T-helper 22 cell (primary cell): ENCODE measurements at places on chromosomes 11 and 22.

GRCh38 chr11:131606811-131607335, 236.5 kb downstream of the NTM start:
- no peak for DNase-seq

GRCh38 chr11:87284306-87284705, 246.6 kb downstream of the TMEM135 start:
- DNase-seq, result no peak

- no peak for DNase-seq
Measured at GRCh38 chr11:10514709-10515108, 26.3 kb downstream of the RNF141 start.

DNA sequence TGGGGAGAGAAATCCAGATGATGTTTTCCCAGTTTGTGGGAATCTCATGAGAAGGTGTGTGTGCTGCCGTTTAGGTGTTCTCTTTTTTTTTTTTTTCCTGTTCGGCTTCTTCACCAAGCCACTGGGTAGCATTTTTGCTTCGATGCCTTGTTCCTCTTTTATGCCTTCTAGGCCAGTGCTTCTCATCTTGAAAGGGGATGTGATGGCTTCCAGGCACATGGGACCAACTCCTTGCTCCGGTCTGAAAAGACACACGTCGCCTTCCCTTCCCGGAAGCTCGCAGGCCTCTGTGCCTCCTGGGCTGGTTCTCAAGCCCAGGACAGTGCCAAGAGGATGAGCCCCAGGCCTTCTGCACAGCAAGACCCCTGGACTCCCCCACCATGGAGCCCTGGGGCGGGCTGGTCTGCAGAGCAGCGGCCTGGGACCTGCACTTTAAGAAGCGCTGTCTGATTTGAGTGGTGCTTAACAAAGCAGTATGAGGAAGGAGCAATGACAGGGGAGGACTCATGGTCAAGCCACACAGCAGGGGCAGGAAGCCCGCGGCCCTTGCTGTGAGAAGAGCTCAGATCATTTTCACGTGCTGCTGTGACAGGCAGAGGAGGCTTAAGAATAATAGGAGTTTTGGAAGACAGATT, 158.8 kb downstream of the MPPED1 start:
- no peak for DNase-seq

DNA sequence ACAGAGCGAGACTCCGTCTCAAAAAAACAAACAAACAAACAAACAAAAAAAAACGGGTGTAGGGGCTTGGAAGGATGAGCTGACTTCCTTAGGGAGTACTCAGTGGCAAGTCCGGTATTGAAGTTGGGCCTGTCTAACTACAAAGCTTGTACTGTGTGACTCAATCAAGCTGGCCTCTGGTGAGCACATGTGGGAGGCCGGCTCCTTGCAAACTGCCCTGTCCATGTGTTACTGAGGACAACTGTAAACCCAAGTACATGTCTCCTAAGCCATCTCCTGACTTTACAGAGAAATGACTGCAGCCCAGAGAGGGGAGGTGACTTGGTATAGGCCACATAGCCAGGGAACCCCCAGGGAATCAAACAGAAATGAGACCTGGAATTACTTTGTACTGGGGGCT, 11.6 kb downstream of the RIBC2 start:
- no peak for DNase-seq

DNA sequence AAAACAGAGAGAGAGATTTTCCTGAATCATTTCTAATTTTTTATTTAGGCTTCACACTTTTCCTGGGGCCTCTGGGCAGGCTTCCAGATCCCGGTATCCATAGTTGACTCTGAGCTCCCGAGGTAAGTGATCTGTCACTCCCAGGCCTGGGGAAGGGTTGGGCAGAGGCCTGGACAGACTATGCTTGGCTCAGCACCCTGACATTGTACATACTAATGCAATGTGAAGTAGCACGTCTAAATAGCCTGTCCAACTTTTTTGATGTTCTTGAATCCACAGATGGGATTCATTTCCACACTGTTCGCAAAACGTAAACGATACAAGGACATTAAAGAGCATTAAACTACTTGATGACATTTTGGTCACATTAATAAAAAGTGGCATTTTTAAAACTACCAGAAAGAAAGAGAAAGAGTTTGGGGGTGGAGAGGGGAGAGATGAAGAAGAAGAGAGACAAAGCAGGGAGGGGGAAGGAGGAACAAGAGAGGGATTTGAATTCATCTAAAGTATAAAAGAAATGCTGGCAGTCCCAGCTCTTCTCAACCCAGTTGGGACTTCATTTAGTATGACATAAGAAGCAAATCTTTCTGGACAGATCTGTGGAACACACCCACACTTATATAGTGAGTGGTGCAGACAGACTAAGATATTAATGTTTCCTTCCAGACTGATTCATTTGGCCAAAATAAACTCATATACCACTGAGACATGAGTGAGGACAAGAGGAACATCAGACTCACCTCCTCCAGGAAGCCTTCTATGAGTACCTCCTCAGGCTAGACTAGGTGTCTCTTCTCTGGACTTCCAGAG, 514.2 kb downstream of the SOX6 start:
- no peak for DNase-seq

DNA sequence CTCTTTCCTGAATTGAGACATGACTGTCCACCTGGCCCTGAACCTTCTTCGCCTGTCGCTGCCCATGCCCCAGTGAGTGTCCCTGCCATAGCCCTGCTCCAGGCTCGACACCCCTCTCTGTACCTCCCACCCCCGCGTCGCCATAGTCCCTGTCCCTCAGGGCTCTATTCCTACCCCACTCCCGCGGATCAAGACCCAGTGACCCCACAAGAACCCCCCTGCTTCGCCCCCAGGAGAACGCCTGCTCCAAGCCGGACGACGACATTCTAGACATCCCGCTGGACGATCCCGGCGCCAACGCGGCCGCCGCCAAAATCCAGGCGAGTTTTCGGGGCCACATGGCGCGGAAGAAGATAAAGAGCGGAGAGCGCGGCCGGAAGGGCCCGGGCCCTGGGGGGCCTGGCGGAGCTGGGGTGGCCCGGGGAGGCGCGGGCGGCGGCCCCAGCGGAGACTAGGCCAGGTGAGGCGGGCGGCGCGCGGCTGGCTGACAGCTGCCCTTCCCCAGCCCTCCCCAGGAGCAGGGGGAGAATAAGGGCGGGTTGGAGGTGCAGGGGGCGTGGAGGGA, 5.6 kb downstream of the NRGN start:
- no peak for DNase-seq

DNA sequence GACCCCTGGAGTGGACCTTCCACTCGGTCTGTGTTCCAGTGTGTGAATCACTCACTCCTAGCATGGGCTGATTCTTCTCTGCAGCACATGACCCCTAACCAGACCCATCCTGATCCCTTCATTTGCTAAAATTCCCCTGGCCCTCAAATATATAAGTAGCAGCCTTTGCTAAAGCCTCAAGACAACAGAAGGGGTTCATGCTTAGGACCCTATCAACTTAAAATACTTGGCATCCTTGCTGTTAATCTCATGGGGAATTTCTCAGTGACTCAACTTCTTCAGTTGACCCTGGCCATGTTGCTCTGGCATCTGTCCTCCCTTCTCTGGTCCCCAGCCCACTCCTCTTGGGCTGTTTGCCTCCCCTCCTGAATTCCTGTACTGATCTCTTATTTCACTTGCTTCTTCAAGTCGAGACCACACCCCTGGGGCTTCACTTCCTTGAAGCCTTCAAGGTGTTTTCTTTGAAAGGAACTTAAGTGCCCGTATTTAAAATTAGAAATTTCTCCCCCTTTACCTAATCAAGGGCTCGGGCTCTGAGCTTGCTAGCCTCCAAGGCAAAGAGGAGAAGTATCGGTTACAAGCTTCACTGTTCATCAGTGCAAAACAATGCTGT, 23.6 kb downstream of the NNMT start:
- no peak for DNase-seq

DNA sequence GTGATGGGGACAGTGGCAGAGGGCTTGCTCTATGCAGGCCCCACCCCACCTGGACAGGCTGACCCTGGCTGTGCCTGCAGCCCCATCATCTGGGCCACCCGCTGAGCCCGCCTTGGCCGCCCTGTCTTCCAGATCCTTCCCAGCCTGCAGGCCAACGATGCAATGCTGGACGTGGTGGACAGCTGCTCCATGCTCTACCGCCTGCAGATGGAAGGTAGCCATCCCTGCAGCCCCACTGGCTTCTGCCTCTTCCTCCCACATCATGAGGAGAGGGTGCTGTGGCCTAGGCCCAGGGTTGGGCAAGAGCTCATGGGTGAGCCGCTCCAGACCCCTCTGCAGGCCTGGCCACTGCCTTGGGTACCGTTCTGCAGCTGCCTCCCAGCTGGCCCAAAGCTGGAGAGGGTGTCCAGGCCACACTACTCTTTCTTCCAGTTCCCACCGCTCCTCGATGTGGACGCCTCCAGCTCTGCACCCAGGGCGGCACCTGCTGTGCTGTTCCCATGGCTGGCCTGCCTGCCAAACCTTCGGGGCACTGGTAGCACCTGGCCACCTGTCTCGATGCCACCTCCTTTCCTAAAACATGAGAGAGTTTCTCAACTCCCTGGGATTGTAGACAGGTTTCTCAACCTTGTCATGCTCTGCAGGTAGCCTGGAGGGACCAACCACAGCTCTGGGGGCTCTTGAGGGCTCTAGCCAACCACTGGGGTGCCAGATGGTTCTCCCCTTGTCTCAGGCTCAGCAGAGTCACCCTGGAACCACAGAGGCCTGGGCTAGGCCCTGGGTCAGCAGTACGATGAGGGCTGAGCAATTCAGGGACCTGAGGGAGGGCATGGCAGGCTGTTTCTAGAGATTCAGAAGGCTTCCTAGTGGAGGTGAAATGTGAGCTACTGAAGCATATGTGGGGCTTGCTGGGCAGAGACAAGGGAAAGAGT, 9.5 kb upstream of the GTSE1 start:
- DNase-seq, result no peak

- DNase-seq, result no peak
Measured at GRCh38 chr11:87022738-87023137, 15.0 kb upstream of the TMEM135 start.

DNA sequence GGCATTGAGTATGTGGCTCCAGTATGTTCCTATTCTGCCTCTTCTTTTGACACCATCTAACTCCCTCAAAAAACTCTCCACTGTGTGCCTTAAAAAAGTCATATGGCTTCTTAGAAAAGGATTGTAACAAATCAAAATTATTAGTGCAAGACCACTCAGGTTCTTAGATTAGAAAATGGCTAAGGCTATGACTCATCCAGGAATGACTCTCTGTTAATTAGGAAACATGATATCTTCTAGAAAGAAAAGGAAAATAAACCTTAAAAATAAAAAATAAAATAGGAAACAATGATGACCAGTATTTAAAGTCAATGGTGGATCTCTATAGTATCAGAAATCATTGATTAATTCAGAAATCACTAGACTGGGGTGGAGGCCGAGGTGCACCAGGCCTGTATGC, 21.7 kb downstream of the SLC25A17 start:
- DNase-seq, result no peak

DNA sequence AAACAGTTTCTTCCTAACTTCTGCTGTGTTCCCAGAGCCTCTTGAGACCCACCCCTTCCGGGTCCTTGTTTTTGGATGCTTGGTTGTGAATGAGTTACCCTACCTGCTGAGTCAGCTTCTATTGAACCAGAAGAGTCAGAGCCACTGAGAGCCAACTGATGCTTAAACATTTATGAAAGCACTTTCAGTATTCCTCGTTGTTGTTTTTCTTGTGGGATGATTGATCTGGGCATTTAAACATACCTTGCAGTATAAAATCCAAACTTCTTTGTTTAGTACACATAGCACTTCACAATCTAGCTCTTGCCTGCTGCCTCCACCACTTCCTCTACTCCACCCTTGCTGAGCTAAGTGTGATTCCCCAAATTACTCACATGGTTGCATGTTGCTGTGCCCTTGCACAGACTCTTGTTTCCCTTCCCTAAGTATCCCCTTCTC, 5.5 kb downstream of the PRSS23 start:
- DNase-seq, result no peak

DNA sequence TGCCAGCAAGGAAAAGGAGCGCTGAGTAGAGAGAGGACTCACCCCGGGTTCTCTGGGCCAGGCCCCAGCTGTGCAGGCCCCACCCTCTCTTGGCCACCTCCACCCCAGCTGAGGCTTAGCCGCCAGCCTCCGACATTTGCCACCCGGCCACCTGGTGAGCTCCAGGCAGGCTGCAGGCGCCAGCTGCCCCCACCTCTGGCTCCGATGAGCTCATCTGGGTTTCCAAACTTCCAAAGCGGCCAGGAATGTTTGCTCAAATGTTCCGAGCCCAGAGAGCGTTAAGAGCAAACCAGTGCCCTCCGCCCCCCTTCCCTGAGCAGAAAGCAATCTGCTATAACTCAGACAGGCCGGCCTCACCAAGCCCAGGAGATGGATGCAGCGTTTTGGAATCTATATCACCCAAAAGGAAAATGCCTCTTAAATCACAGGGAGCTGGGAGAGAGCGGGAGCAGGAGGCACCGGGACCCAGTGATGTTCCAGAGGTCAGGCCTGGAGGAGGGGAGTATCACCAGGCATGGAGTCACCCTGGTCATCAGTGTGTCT, 9.1 kb upstream of the MN1 start:
- DNase-seq, result no peak

DNA sequence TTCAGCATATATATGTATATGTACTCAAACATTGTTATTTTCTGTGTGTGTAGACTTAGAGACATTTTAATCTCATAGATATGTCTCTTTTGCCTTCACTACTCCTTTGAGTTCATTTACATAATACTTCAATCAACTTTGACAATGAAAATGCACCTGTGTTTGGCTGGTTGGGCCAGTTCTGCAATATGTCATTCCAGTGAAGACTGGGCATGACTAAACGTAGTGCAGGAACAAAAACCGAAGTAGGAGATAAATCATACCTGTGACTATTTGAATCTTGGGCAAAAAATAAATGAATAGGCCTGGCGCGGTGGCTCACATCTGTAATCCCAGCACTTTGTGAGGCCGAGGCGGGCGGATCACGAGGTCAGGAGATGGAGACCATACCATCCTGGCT, 640.0 kb upstream of the ANO3 start:
- DNase-seq, result no peak

DNA sequence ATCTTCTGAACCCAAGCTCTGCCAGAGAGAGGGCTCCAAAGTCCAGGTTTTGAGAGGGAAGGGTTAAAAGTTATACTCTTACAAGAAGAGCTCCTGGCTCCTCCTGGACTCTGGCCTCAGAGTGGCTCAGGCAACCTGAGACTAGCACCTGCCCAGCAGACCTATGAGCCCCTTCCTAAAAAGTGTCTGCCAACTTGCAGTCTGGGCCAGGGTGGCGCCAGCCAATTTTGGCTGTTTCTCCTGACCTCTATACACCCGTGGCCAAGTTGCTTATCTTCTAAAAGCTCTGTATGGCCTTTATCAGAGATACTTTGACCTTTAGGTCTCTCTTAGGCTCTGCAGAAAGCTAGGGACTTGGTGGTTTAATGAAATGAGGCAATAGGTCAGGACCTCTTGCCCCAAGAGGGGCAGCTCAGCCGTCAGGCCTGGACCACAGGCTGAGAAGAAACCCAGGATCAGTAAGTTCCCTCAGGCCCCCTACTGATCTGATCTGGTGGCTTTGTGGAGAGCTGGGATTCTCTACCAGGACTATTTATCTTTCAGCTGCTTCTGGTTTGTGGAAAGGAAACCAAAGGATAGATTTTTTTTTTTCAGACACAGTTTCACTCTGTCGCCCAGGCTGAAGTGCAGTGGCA, 10.3 kb upstream of the UCP3 start:
- no peak for DNase-seq

GRCh38 chr11:43462359-43462758, 103.6 kb downstream of the TTC17 start:
- no peak for DNase-seq

- no peak for DNase-seq
Measured at GRCh38 chr22:25388866-25389540, 169.6 kb downstream of the CRYBB2 start.
